ENCODE measurements at places on chromosomes 1 and 21.
A peak's percentile ranks its signal among the peaks of the same experiment; 100 is the strongest.

DNA sequence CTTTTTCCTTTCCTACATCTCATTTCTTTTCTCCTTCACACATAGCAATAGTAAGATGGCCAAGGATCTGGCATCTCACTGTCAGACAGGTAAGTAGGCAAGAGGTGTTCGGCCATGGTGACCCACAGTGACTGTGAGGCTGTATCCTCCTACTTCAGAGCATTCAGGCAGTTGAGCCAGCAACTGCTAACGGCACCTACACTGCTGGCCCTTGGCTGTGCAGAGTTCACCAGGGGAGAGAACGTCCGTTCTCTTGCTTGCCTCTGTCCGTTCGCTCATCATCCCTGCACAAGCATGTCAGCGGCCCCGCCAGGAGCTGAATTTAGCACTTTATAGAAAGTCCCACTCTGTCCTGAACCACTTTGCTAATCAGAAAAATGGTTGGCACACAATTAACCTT, 113.6 kb downstream of the GREM2 start:
- no peak for DNase-seq

DNA sequence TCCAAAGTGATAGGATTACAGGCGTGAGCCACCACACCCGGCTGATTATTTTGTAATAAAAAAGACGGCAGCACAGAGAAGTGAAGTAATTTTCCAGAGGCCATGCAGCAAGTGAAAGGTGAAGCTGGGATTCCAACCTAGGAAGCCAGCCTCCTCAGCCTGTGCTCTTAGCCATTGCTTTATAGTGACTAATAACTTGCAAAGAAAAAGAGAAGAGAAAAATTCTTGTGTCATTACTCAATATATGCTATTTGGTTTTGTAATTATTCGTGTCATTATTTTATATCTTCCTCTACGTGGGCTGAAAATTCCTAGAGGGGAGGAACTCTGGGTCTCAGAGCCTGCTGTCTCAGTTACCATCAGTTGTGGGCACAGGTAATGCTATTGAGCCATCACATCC, 1.6 kb upstream of the IER5 start:
- DNase-seq: peak; percentile 44

DNA sequence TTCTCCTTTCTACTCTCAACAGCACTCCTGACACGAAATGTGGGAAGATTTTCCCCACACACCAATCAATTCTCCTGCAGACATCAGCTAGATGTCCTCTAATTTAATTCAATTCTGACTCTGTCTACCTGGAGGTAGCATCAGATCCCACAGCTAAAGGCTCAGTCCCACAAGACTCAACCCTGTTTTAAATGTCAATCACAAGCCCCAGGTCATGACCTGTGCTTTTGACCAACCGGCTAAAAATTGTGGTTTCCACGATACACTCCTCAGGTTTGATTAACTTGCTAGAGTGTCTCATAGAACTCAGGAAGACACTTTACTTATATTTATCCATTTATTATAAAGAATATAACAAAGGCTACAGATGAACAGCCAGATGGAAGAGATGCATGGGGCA, 27.4 kb downstream of the IL23R start:
- DNase-seq: no peak

- DNase-seq: no peak
Observed at GRCh38 chr1:151311011-151311410, 16.2 kb downstream of the PI4KB start.

DNA sequence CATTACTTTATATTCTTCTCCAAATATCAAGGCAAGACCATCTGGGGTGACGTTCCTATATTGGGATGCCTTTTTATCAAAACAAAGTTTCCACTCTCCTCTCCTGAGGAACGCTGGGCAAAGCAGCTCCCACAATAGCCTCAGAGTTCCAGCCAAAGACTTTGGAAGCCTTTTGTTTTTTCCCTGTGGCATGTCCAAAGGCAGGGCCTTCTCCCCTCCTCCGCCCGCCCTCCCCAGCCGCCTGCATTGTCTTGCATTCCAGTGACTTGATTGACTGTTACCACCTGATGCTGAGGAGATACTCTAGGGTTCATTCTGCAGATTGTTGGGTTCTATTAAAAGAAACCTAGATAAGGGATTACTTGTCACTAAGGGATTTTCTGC, 43.5 kb downstream of the PROX1 start:
- no peak for DNase-seq

DNA sequence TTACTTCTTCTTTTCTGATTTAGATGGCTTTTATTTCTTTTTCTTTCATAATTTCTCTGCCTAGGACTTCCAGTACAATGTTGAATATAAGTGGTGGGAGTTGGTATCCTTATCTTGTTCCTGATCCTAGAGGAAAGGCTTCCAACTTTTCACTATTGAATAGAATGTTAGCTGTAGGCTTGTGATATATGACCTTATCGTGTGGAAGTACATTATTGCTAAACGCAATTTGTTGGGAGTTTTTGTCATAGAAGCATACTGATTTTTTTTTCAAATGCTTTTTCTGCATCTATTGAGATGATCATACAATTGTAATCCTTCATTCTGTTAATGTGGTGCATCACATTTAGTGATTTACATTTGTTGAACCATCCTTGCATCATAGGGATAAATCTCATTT, 79.5 kb downstream of the FASLG start:
- no peak for DNase-seq

- no peak for DNase-seq
Observed at GRCh38 chr1:70384542-70384941, 26.5 kb upstream of the CTH start.

GRCh38 chr1:201729973-201730608, 98.9 kb upstream of the IPO9 start:
- DNase-seq: no peak

DNA sequence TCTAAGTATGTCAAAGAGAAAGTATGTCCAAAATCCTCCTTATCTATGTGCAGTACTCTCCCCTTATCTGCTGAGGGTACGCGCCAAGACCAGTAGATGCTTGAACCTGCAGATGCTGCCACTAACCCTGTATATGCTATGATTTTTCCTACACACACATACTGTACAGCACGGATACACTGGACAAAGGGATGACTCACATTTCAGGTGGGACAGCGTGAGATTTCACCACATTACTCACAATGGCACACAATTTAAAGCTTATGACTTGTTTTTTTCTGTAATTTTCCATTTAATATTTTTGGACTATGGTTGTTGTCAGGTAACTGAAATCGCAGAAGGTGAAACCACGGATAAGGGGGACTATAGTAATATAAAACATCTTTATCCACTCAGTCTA, 4.1 kb downstream of the ORC1 start:
- no peak for DNase-seq

DNA sequence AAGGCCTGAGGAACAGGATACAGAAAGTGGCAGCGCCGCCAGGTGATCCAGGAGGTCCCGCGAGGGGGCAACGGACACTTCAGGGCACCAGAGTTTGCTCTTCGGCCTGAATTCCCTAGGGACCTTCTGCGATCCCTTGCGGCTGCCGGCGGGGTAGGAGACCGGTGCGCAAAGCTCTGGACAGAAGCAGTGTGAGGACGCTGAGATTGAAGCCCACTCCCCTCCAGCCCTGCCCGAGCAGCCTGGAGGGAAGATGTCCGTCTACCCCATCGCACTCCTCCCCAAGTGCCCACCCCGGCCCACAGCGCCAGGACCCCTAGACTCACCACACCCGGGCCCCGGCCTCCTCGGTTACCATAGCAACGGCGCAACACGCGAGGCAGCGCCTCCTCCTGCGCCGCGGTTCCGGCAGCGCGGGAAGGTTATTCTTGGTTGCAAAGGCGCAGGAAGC, at the start of gene ANKRD45:
ANKRD45 (minus strand) TSS at position 361 of the 451 bp plus-strand sequence. CDS start 10,433 bp downstream, outside the sequence.
- peak; percentile 6 for DNase-seq

DNA sequence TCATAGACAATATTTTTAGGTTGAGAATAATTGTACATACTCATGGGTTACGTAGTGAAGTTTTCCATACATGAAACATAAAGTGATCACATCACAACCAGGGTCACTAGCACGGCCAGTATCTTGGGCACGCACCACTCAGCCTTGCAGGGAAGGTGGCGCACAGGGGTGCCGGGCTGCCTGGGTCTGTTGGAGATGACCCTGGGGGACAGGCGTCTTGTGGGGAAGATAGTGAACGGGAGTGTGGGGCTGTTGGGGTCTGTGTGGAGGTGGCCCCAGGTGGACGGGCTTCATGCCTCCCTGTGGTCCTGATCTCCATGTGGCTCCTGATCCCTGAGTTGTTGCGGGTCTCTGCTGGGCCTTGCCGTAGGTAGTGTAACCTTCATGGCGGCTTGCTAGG, 38.3 kb upstream of the PRSS38 start:
- no peak for DNase-seq

- no peak for DNase-seq
Observed at GRCh38 chr1:2589431-2590232, 3.1 kb downstream of the PRXL2B start.

DNA sequence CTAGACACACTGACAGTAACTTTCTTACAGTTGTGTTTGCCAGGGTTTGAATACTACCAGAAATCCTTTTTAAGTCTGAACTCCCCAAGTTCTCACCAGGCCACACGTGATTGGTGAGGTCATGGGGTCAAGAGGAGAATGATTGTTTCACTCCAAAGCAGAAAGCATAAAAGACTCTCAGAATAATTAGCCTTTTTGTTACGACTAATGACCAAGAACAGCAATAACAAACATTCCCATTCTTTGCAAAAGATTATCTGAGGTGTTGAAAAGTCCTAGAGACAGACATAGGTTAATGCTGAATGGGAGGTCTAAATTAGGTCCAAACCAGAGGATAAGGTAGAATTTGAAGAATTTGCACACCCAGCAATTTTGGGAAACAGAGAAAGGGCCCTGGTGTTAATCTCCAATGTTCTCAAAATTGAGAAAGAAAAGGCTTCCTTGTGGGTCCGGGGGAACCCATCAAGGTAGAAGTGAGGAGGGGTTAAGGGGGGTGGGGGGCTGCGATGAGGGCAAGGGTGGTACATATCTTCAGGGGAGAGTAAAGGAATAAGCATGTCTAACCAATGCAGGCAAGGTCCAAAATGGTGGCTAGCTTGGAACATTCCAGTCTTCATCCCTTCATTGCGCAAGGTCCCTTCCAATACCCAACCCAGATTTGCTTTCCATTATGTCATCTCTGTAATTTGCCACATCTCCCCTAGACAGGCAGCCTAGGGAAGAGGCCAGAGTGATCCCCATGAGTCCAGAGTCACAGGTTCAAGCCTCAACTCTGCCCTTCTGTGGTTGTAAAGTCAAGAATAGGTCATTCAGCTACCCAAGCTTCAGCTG, 74.6 kb upstream of the NFIA start:
- no peak for DNase-seq

DNA sequence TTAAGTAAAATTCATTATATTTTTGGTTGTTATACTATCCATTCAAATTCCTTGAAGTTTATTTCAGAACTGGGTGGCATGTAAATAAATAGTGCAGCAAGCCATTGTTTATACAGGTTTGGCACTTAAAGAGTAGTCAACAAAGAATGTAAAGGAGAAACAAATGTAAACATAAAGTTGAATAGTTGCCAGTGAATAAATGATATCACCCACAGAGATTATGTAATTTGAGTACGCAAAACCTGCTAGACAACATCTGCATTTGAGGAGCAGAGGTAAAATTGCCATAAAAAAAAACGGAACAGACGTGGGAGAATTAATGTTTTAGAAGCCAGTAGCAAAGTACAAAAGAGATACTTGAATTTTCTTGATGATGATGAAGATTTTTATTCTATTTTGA, 111.6 kb downstream of the ADGRL2 start:
- DNase-seq: no peak

- DNase-seq: no peak
Observed at GRCh38 chr1:111372336-111372965, 55.1 kb downstream of the OVGP1 start.

DNA sequence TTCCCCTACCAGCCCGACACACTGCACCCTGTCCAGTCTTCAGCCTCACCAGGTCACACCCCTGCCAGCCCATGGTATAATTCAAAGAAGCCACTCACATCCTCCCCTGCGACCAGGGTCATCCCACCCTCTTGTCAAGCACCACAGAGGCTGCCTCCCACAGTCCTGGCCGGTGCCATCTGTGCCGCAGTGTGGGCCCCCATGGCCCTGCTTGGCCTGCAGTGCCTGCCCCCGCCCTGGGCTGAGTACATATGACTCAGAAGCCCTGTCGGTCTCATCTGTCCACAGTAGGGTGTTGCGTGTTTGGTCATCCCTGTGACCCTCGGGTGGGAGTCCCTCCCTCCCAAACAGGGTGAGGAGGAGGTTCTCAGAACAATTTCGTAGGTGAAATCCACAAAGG, 190.8 kb upstream of the AJAP1 start:
- no peak for DNase-seq

GRCh38 chr1:178868706-178869105, 2.2 kb downstream of the ANGPTL1 start:
- no peak for DNase-seq

GRCh38 chr1:200880212-200880611, 7.4 kb downstream of the GPR25 start:
- DNase-seq: no peak

GRCh38 chr21:36698981-36699545, at the start of gene SIM2:
SIM2 (plus strand) TSS chr21:36699115; CDS start chr21:36699747, 632 bp downstream.
- DNase-seq: no peak

DNA sequence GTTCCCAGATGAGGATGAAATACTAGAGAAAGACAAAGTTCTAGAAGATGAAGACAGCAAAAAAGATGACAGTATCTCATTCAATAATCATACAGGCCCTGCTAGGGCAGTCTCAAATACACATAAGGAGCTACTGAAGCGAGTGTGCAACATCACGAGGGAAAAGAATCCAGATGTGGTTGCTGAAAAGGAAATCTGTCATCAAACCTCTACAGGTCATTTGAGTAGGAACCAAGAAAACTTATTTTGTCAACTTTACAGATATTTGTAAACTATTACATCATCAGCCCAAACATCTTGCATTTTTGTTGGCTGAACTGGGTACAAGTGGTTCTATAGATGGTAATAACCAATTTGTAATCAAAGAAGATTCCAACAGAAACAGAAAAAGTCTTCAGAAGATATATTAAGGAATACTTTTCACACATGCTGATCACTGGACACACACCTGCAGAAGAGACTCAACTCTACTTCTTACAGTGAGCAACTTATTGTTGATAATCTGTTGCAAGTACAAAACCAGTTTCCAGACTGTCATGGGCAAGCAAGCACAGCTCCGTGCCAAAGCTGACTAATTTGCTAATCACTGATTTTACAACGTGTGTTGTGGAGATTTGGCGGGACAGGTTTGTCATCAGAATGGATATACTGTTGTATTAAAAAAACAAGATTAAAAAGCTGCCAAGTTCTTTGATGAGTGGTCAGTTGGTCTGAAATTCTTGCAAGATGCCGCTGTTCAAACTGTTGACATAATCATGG, 42.1 kb downstream of the TRIM33 start:
- no peak for DNase-seq
